ENCODE measurements at places on chromosomes 6 and 20.
A peak's percentile ranks its signal among the peaks of the same experiment; 100 is the strongest.

DNA sequence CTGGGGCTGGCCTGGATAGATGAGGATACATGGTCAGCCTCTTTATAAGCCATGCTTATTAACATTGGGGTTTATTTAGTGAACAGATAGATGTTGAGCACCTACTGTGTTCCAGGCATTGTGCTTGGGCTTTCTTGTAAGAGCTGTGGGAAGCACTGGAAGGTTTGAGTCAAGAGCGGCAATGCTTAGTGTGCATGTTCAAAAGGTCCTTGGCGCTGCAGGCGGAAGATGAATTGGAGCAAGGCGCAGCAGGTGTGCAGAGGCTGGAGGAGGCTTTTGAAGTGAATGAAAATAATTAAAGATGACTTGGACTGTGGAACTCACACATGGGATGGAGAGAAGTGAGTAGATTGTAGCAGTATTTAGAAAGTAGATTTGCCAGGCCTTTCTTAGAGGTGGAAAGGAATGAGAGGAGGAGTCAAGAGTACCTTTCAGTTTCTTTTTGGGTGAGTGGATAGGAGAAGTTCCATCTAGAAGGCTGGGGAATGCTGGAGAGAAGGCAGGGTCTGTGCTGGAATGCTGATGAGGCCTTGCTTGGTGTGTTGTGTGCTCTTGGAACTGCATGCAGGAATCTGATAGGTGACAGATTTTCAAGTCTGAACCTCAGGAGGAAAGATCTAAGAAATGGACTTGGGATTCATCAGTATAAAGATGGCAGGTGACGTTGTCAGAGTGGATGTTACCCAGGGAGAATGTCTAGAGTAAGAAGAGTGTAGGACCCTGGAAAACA, 26.4 kb downstream of the SNX9 start:
- no peak for DNase-seq

- no peak for DNase-seq
Observed at GRCh38 chr6:166499350-166500163, 86.9 kb downstream of the RAMACL start.

GRCh38 chr20:63265891-63266515, 6.6 kb upstream of the ARFGAP1 start:
- no peak for DNase-seq

DNA sequence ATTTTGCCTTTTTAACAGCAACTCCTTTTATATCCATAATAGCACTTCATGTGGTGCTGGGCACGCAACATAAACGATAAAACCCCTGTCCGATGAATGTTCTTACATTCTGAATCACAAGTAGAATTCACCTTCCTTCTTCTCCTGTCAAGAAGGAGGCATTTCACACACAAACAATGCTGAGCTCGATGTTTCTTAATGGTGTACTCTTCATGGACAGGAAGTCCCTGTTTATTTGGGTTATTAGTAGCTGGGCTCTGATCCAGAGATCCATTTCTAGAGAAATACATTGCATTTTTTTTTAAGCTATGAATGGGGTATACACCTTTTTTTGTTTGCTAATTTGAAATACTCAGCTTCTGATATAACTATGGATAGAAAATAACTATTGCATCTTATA, 82.4 kb downstream of the PPP1R3G start:
- no peak for DNase-seq

DNA sequence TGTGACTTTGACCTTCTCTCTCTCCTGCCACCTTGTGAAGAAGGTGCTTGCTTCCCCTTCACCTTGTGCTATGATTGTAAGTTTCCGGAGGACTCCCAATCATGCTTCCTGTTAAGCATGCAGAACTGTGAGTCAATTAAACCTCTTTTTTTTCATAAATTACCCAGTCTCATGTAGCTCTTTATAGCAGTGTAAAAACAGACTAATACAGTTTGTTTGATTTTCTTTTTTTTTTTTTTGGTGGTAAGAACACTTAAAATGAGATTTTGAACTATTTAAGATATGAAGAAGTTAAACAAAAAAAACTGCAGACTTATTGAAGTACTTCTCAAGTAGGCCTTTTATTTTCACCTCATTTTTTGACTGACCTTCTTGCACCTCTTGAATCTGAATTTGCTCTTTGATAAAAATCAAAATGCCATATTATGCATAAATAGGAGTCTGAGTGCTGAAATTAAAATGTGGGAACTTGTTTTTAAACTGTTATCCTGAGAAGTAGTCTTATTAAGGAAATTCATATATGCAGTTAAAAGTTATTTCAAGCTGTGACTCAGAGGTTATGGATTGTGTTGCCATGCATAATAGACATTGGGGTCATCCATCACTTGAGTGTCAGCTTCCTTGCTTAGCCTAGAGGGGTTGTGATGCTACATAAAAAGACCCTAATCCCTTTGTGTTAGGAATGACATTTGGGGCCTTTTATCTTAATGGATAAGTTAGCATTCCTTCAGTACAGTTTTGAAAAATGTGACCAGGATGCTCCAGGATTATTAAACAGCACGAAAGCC, 447.9 kb upstream of the FKBP1C start:
- DNase-seq = no peak

- DNase-seq = no peak
Observed at GRCh38 chr6:157073596-157073995, 249.7 kb downstream of the TMEM242 start.

GRCh38 chr20:2798814-2799213, 1.6 kb downstream of the CPXM1 start:
- no peak for DNase-seq

DNA sequence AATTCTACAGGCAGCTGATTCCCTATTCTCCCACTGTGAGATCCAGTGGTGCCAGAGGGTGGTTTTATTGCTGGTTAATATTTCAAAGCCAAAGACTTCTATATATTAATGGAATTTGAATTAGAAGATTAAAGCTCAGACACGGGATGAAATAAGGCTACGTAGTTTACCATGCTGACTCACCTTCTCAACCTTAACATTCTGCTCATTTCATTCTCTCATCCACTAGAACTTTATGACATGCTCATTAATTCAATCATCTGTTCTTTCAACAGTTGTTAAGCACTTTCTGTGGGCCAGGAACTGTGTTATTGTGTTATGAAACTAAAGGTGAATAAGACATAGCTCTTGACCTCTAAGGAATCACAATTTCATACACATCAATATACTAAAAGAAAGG, 456.9 kb upstream of the MAP3K7 start:
- DNase-seq = no peak

- DNase-seq = no peak
Observed at GRCh38 chr6:99331531-99331930, 17.9 kb downstream of the FAXC start.

GRCh38 chr20:17662333-17663039, 19.6 kb downstream of the RRBP1 start:
- DNase-seq = peak; percentile 13

GRCh38 chr20:35319192-35319870, 27.1 kb upstream of the FAM83C start:
- no peak for DNase-seq

- no peak for DNase-seq
Observed at GRCh38 chr6:41634657-41635056, 3.6 kb upstream of the MDFI start.

- DNase-seq = no peak
Observed at GRCh38 chr6:2659882-2660281, 90.8 kb downstream of the MYLK4 start.

DNA sequence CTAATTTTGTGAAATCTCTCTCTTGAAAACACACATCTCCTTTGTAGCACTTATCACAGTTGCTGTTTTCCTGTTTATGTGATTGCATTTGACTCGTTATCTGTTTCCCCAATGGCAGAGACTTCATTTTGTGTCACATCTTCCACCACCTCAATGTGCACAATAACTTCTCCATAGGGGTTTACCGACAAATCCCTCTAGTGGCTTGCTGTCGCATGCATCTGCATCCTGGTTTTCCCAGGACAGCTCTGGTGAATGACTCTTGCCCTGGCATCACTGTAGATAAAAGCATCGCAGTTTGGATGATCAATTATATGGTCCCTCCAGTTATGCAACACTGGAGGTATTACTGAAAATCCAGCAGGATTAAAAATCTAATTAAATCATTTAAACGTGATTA, 206.5 kb upstream of the BTBD3 start:
- DNase-seq = no peak

GRCh38 chr20:18635380-18635779, 47.5 kb downstream of the DTD1 start:
- no peak for DNase-seq

DNA sequence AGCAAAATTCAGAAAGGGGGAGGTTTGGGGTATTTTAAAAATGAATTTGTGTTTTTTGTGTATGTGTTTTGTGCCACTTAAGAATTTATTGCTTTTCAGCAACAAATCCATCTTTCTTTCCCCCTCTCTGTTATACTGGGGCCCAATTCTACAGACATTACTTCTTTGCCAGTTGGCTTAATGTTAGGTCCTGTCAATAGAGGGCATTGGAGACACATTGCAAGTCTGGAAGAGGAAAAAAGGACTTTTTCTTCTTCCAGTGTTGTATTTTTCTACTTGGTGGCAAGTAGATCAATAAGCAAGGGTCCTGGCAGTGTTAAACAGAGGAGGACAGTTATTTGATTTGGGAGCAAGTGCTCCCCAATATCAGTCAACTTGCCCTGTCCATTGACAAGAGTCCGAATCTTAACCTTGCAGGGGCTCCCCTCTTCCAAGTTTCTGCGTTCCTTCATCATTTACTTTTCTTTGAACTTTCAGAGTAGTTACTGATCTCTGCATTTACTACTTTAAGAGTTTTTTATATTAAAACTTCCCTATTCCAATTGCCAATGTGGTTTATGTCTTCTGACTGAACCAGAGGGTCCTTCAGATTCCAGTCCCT, 23.4 kb downstream of the SCML4 start:
- no peak for DNase-seq

DNA sequence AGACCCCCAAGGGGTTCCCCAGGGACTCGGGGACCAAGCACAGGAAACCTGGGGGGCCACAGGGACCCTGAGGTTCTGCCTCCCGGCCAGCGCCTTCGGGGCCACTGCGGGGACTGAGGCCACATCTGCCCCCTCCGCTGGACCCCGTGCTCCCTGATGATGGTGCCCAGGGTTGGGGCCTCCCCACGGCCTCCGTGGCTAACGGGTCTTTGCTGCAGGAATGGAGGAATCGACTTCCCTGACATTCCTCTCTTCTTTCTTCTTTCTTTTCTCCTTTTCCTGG, 330.2 kb downstream of the TAF4 start:
- DNase-seq = no peak

- DNase-seq = no peak
Observed at GRCh38 chr20:39146394-39146793, 184.2 kb downstream of the DHX35 start.

DNA sequence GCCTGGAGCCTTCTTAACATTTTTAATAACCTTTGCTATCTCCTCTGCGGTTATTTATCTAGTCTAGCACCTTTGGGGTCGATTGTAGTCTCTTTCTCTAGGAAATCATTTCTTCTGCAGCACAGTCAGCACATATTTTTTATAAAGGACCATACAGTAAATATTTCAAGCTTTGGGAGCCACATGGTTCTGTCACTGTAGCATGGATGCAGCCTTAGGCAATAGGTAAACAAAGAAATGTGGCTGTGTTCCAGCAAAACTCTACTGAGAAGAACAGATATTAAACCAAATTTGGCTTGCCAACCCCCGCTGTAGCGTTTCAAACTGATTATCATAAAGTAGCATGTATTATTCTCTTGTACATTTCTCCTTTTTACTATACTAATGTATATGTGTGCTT, 95.7 kb downstream of the SLC23A2 start:
- DNase-seq = no peak

DNA sequence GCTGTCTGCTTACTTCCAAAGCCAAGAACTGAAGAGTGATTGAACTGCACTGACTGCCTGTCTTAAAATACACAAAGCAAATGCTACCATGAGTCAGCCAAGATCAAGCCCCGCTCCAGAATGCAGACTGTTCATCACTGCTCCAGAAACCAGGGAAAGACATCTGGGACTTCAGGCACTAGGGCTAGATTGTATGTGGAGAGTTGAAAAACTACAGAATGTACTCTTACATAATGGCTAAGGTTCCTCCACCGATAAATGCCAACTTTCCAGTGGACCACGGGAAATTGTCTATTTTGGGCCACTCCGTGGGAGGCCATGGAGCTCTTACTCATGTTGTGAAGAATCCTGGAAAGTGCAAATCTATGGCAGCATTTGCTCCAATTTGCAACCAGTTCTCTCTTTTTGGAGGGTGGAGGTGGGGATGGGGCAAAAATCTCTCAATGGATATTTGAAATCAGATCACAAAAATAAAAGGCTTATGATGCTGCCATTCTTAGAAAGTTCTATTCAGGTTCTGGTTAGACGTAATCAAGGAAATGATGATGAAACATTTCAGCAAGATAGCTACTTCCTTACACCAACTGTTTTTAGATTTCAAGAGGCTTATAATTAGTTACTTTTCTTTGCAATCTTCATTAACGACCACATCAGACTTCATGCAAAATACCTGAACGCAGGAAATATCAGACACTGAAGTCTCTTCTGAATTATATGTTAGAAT, 11.8 kb upstream of the CAP2 start:
- DNase-seq = no peak

DNA sequence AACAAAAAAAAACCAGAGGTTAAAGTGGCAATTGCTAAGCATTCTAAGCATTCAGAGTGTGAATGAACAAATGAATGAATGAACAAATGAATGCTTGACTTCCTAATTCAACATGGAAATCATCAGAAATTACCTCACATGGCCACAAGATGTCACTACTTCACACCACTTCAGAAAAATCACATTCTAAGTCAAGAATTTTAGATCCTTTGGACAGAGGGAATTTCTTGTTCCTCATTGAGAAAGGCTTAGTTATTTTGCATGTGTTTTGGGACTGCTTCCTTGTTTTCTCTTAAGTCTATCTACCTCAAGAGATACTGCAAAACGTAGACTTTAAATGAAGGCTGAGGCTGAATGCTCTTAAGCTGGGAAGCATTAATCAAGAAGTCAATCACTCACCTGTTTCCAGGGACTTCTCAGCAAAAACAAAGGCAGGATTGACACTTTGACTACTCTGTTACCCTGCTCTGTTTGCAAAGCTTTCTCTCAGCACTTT, 120.2 kb downstream of the MBOAT1 start:
- DNase-seq = no peak

GRCh38 chr6:21744331-21744730, 150.8 kb downstream of the SOX4 start:
- DNase-seq = no peak

- no peak for DNase-seq
Observed at GRCh38 chr6:170173335-170173881, 117.5 kb downstream of the DLL1 start.

DNA sequence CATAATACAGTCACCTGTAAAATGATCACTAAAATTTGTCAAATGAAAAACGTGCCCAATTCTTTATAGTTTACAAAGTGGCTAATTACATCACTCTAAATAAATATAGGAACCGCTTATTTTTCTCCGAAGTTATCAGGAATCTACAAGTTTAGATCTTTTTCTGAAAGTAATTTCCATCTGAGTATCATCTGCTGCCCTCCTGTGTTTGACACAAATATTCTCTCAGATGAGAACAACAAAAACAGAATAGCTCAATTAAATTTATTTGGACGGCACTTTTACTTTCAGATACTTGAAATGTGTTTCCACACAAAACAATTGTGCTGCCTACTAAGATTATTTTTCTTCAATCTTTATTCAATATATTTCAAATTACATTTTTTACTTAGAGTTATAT, 5.0 kb downstream of the SF3B5 start:
- DNase-seq = no peak

Data from stimulated activated CD8-positive, alpha-beta memory T cell treated with anti-CD3 and anti-CD28 coated beads, Interleukin-7, amount 100 ng/mL, for 48 hours (primary cell).